ENCODE measurements at places on chromosomes 4 and X.

DNA sequence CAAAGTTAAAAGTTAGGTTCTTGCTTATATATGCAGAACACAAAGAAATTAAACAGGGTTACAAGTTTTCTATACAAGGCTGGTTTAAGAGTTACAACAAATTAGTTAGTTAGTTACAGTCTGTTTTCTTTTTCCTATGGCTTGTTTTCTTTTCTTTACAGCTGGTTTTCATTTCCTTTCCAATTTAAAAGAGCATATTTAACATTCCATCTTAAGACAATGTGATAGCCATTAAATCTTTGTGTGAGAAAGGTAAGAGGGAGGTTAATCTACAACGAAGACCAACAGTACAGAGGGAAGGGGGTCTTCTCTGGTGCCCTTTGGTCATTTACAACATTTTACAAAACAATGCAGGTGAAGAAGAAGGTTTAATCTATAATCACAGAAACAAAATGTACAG, 290.6 kb downstream of the ZNF674 start:
- no peak for DNase-seq

GRCh38 chr4:1295405-1296055, 5.8 kb downstream of the MAEA start:
- DNase-seq: no peak

DNA sequence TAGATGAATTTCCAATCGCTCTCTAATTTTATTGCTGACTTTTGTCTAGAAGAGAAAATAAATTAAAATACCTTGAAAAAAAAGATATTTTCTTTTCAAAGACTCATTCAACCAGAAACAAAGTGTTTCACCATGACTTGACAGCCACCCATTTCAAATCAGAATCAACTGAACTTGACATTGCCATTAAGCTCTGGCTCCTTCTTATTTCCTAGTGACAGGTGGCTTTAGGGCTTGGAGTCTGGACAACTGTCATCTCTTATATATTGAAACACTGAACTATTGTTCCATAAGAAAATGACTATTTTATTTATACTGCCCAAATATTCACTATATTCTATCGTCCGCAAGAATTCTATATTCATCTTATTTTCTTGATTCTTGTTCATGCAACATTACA, 229.2 kb downstream of the SLC39A8 start:
- no peak for DNase-seq

GRCh38 chr4:87517621-87518020, 11.6 kb downstream of the SPARCL1 start:
- DNase-seq: no peak

GRCh38 chrX:116232833-116233232, 62.3 kb downstream of the AGTR2 start:
- no peak for DNase-seq

DNA sequence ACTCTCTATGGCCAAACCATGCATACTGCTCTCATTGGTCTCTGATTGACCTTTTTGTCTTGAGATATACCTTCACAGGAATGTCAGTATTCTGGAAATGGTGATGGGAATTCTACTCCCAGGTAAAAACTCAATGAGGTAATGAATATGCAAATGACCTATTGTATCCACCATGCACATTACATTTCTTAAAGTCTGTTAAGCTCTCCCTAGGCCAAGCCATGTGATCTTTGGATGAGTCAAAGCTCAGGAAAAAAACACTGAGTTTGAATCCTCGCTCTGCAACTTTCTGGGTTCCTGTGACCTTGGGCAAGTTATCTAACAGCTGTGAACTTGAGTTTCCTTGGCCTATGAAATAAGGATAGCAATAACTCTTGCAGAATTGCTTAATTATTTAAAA, 175.4 kb downstream of the PPP1R2C start:
- no peak for DNase-seq

DNA sequence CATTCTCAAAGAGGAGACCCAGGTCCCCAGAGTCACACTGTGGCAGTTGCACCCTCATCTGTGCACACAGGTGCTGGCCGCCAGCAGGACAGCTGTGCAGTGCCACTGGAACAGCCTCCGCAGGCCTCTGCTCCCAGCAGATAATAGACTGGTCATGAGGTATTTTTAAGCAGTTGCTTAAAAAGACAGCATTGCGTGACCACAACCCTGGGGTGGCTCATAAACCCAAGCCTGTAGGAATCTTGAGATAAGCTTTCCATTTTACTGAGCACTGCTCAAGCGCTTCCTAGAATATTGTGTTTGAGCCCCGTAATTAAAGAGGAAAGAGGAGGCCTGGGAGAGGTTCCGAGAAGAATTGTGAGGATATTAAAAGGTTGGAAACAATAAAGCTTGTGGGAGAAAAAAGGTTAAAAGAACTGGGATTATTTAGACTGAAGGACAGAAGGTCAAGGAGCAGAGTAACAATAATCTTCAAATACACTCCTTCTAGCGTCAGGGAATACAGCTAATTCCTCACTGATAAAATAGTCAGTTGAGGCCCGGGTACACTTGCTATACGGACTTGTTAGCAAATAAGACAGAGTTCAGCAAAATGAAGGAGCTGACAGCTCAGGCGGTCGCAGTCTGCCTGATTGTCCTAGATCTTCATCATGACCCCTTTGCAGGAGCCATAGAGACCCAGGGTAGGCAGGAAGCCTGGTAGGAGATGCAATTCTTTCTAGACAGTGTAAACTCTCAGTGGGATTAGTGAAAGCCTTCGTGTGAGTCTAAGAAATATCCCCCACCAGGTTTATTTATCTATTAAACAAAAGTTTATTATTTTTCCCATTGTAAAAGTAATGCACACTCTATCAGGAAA, 86.2 kb upstream of the KIT start:
- DNase-seq: no peak

DNA sequence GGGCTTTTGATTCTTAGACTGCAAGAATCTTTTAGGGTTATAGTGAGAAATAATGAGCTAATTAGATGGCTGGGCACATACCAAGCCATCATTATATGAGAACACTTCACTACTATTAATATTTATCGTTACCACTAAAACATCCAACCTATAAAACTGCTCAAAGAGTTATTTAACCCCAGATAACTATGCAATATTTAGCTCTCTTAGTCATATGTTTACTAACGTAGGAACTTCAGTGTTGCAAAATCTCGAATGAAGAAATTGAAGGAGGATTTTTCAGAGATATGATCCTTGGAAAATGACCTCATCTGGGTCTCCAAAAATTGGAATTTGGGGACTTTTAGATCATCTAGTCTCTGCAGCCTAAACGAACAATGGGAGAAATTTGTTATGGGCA, 265.0 kb upstream of the RPS6KA3 start:
- DNase-seq: no peak

GRCh38 chr4:126611900-126612299, 1020.9 kb upstream of the INTU start:
- no peak for DNase-seq

DNA sequence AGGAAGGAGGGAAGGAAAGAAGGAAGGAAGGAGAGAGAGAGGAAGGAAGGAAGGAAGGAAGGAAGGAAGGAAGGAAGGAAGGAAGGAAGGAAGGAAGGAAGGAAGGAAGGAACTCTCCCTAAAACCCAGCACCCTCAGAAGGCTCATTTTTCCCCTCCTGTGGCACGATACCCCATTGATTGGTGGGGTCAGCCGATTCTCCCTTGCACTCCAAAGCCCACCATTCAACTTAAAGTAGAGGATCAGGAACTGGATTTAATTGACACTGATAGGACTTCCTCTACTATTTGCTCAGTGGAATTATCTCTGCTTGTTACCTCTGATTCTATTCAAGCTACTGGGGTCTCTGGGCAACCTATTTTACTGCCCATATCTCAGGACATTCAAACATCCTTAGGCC, 199.2 kb upstream of the MAOA start:
- DNase-seq: no peak

GRCh38 chr4:154622598-154622997, 10.1 kb upstream of the FGG start:
- no peak for DNase-seq

DNA sequence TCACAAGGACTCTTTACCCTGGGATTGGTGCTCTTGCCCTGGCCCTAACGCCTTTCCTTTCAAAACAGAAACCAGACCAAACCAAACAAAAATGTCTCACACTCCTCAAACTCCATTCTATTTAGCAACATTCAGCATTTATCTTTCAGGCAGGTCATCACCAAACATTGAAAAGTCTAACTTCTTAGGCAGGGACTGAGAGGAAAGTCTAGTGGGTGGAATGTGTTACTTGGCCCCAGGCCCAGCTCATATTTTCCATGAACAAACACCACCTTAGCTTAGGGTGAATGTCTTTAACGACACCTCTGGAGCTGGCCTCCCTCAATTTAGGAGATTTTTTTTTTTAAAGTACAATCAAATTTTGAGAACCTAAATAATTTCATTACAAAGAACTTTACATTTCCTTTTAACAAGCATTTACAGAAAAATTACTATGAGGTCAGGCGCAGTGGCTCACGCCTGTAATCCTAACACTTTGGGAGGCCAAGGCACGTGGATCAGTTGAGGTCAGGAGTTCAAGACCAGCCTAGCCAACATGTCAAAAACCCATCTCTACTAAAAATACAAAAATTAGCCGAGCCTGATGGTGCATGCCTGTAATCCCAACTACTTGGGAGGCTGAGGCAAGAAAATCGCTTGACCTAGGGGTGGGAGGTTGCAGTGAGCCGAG, 10.2 kb upstream of the N4BP2 start:
- DNase-seq: no peak

- no peak for DNase-seq
Observed at GRCh38 chr4:132003593-132003992, 1145.5 kb upstream of the PCDH10 start.

DNA sequence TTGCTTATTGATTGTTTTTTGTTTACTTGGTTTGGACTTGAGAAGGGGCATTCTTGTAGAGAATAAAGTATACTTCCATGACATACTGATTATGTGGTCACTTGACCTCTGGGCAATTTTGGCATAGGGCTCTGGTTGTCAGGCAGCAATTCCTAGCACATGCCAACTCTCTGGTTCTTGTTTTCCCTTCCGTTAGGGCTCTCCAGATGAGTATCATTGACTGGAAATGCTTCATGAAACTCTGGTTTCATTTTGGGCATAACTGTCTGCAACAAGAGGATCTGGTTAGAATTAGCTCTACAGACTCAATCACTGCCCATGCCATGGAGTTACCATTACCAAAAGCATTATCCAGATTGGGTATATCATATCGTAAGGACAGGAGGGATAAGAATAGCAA, 1057.9 kb downstream of the FAT4 start:
- DNase-seq: no peak

DNA sequence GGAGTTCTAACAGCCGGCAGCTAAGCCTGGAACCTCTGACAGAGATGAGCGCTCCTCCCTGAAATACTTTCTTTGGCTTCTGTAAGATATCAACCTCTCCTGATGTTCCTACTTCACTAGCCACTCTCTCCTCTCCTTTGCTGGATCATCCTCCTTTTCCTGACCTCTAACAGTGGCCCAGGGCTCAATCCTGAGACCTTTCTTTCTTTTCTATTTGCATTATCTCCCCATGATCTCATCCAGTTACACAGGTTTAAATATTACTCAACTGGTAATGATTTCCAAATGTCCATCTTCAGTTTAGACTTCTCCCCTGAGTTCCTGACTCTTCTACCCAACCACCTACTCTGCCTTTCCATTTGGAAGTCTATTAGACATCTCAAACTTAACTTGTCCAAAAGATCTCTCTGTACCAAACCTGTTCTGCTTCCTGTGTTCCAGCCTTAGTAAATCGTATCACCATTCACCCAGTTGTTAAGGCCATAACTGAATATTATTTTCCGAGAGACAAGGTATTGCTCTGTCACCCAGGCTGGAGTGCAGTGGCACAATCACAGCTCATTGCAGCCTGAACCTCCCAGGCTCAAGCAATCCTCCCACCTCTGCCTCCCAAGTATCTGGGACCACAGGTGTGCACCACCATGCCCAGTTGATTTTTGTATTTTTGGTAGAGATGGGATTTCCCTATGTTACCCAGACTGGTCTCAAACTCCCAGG, 41.1 kb downstream of the RFC1 start:
- DNase-seq: no peak

DNA sequence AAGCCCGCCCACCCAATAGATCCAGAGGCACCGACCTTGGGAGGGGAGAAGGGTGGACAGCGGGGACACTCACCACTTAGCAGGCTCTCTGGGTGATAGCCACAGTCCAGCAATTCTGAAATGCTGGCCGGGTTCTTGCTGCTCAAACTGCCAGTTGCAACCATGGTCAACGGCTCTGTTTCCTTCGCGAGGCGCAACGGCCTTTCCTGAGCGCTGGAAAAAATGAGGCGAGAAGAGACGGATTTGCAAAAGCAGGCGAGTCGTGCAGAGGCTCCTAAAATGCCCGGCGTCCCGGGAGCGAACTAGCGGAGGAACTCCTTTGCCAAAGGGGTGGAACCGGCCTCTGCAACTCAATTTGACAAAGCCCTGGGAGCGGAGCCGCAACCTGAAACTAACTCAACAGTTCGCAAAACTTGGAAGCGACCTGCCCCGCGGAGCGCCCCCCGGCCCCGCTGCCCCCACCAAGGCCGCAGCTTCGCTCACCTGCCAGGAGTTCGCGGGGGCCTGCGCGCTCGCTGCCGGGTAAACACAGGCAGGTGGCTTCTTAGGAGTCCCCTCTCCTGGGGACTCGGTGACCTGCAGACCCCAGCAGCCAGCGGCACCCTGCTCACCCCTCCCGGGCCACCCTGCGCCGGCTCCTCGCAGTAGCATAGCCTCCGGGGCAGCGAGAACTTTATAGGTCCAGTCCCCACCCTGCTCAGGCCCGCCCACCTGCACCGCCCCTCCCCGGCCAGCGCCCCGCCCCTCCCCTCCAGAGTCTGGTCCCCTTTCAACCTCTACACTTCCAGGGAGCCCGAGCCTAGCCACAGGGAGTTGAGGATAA, at the start of gene DDIT4L:
Gene DDIT4L, minus strand, starts transcription at position 649 of the 823 bp plus-strand sequence. Its CDS starts 485 bp downstream, at position 164.
- no peak for DNase-seq

- no peak for DNase-seq
Observed at GRCh38 chr4:152289941-152290340, 246.0 kb downstream of the FBXW7 start.

GRCh38 chrX:135434258-135435138, 12.8 kb downstream of the SMIM10L2A start:
- DNase-seq: no peak

GRCh38 chr4:174012135-174012885, 271.2 kb downstream of the FBXO8 start:
- no peak for DNase-seq

GRCh38 chr4:97548943-97549583, 594.2 kb downstream of the STPG2 start:
- no peak for DNase-seq

DNA sequence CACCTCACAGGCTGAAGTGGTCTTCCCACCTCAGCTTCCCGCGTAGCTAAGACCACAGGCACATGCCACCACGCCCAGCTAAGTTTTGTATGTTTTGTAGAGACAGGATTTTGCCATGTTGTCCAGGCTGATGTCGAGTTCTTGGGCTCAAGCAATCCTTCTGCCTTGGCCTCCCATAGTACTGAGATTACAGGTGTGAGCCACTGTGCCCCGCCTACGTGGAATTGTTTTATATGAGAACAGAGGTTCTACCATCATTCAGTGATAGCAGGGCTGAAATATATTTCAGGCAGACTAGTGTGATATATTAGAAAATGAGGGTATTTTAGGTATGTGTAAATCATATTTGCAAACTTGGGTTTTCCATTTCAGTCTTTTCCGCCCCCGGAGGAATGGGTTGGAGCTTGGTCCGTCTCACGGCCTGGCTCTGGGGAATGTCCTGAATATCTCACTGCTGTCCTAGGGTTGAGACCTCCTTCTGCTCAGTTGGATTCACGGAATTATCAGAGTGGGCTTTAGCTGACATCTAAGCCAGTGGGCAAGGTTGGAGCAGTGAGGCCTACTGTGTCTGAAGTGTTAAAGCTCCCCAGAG, 19.9 kb downstream of the NSD2 start:
- DNase-seq: no peak

- no peak for DNase-seq
Observed at GRCh38 chr4:151673908-151674520, 86.8 kb downstream of the GATB start.
